ENCODE measurements at places on chromosomes 16 and 17.

DNA sequence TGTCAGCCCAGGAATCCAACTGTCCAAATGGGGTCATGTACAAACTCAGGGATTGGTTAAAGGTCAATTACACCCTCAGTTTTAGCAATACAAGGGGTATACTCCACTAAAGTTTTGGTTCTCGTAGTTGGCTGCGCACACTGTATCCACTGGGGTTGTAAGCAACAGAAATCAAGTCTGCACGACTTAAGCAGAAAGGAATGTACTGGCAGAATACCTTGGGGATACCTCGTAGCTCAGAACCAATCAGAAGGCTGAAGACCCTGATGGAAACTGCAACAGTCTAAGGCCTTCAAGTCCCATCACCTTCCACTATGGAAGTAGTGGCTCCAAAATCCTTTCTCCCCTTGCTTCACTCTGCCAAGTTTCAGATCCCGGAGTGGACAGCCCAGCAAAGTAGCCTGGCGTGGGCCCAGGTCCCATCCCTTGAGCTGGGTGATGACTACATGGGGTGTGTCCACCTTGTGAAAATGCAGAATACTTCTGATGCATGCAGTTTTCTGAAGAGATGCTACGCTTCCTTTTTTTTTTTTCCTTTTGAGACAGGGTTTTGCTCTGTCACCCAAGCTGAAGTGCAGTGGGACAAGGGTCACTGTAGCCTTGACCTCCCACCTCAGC lies 21.1 kb upstream of the RPH3AL start:
- no peak for DNase-seq

DNA sequence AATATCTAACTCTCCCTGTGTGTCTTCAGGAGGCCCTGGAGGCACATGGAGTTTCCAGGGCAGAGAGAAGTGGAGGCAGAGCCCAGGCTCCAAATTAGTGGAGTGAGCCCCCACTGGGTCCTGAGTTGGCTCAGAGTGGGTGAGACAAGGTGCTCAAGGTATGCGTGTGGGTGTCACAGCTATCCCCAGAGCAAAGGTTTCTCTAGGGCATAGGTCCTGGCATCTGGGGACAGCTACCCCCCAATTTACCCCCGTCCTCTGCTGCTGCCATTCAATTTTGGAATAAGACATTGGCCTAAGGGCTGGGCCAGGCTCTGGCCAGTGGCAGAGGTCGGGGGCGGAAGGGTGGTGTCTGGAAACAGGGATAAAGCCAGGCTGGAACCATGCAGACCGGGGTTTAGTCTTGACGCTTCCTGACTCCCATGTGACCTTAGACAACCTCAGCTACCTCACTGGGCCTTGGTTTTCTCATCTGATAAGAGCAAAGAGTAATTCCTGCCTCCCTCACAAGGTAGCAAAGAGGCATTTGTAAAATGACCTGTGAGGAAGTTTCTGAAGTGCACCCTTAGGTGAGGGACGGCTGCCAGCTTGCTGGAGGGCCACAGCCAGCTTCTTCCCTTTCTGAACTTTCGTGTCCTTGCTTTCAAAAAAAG lies 78.2 kb upstream of the TMEM97 start:
- no peak for DNase-seq

DNA sequence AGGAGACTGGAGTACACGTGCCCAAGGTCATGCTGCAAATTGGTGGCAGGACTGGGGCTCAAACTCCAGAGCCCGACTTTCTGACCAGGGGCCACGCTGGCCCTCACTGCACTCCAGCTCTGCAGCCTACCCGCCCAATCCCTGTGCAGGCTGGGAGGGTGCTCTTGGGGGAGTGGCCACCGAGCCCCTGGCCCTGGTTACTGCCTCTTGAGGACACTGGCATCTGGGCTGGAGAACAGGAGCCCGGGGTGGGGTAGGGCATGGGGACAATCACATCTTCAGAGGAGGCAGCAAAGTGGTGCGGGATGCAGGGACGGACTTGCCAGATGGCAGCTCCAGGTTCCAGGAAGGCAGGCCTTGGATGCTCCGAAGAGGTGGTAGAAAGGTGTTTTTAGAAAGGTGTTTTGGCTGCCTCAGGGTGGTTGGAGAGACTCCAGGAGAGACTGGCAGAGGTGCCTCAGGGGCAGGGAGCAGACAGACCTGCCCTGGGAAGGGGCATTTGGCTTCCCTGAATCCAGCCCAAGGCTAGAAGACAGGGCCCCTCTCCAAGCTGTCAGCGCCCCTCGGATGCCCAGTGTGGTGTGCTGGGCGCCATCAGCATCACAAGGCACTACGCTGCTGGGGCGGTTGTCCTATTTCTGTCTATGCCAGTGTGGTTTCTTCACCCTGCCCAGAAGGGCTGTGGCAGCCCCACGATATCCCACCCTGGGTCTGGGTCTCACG lies 220.6 kb downstream of the NTN1 start:
- DNase-seq: no peak

GRCh38 chr16:82761236-82761635 lies 134.5 kb downstream of the CDH13 start:
- no peak for DNase-seq

DNA sequence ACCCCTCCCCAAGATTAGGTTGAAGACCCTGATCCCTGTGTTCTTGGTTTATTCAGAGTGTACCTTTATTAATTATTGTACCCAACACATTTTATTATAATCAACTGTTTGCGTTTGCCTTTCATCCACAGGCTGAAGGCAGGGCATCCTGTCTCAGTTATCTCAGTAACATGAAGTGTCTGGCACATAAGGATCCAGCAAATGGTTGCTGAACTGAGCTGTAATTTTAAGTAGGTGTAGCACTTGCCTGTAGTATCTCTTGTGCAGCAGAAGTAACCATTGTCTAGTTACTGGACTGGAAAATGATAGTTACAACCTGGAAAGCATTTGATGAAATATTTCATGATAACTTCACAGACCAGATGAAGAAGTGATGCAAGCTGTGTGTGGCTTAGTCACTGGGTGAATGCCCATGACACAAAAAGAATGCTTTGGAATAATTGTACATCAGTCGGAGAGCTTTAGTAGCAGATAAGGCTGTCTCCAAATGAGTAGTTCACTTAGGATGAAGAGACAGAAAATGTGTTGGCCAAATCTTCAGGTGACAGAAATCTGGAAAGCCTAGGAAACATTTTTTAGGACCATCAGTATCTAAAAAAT lies 56.6 kb downstream of the ESRP2 start:
- no peak for DNase-seq

DNA sequence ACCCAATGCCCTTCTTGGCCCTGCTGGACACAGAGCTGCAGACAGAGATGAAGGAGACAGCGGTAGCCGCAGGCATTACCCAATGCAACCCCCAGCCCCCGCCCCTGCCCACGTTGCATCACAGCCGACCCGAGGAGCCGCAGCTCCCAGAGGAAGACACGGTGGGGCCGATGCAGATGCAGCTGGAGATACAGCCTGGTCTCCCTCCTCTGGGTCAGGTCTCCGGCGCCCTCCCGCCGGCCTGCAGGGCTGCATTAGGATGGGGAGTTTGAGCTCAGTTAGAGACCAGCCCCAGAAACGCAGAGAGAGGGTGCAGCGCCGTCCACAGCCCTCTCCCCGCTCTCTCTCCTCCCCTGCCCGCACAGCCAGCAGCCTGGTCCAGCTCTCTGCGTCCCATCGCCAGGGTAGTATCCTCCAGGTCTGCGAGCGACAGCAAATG lies 19.4 kb upstream of the UBE2I start:
- no peak for DNase-seq

- DNase-seq: no peak
Measured at GRCh38 chr16:48113001-48113400, 42.8 kb downstream of the ABCC12 start.

GRCh38 chr16:79928142-79928873 lies 327.8 kb upstream of the MAF start:
- no peak for DNase-seq

- no peak for DNase-seq
Measured at GRCh38 chr17:3659541-3660111, 8.8 kb downstream of the TAX1BP3 start.

DNA sequence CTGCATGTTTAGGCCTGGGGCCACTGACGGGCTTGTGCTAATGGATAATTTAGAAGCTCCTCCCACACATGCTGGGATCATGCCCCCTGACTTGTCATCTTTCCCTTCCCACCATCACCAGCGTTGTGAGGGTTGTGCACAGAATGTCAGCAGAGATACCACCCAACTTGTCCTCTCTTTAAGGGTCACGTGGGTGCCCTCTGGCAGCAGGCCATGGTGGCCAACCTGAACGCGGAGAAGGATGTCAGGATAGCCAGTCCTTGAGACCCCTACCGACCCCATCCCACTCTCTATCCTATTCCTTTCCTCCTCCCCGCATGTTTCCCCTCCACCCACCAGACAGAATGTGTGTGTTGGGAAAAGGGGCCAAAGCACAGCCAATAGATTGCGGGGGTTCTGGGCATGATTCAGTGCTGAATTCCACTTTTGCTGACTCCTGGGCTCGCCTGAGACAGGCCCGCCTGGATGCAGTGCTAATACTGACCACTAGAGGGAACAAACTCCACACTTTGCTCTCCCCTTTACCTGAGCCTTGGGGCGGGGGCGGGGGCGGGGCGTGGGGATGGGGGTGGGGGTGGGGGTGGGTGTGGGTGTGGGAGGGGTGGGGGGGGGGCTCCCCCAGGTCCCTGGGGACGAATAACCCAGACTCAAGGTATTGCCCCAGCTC lies at the start of gene GH2:
Gene GH2, minus strand, starts transcription at position 10 of the 667 bp plus-strand sequence. CDS start 143 bp downstream, outside the sequence.
- DNase-seq: peak; percentile 24

GRCh38 chr17:43366891-43367736 lies 31.7 kb upstream of the ARL4D start:
- no peak for DNase-seq

GRCh38 chr17:31444026-31444425 lies 52.6 kb downstream of the RAB11FIP4 start:
- no peak for DNase-seq

DNA sequence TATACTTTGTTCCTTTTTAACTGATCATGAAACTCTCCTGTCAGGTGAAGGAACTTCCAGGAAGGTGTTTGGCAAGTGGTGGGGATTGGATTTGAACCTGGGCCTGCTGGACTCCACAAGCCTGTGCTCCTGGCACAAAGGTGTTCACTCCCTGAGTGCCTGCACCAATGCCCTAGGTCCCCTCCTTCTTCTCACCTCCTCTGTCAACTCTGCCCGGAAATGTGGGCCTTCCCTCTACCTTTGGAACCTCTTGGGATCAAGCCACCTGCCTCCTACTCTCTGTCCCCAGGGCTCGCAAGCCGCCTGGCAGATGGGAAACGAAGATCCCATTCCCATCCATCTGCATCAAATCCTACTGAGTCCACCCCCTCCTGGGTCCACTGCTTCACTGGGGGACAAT lies 40.0 kb downstream of the RTN4RL1 start:
- no peak for DNase-seq

DNA sequence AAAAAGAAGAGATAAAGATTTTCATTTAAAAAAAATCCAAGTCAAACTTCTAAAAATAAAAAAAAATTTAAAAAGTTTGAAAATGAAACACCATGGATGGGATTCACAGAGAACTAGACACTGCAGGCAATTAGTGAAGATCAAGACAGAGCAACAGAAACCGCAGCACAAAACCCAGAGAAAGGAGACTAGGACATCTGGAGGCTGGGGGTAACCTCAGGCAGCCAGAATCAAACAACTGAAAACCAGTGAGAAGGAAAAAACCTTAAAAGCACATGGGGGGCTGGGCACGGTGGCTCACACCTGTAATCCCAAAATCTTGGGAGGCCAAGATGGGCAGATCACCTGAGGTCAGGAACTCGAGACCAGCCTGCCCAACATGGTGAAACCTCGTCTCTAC lies 30.6 kb downstream of the LITAFD start:
- no peak for DNase-seq

GRCh38 chr16:53960954-53961616 lies 257.1 kb downstream of the FTO start:
- DNase-seq: no peak

DNA sequence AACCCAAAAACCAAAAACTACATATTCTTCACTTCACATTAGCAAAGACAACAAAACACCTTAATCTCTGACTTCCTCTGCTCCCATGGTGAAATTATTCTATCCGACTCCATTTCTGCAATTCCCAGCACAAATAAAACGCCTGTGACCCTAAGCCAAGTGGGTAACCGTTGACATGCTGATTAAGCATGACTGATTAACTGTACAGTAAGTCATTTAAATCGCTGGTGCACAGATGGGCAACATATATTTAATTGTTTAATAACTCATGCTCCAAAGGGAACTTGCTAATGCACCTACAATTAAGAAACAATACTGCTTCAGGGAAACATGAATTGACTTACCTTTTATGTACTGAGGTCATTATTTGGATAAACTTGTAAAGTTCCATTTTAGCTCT lies 436.7 kb downstream of the KIF2B start:
- DNase-seq: no peak

DNA sequence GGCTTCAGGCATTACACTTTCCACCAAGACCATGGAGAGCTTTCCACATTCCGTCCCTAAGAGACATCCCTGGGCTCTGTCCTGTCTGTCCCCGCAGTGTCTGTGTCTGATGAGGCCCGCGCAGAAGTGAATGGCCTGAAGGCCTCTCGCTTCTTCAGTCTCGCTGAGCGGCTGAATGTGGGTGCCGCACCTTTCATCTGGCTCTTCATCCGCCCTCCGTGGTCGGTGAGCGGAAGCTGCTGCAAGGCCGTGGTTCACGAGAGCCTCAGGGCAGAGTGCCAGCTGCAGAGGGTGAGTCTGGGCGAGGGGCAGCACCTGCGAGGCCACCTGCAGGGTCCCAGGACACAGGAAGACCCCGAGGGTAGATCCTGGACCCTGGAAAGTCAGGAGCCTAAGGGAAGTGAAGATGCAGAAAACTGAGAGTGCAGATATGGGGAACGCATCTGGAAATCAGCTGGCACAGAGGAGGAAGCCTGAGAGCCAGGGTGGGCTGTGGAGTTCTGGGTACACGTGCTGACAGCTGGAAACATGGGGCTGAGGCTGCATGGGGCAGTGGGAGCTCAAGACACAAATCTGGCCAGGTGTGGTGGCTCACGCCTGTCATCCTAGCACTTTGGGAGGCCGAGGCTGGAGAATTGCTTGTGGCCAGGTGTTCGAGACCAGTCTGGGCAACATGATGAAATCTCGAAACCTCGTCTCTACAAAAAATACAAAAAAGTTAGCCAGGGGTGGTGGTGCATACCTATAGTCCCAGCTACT lies 8.0 kb downstream of the CCNF start:
- DNase-seq: no peak

DNA sequence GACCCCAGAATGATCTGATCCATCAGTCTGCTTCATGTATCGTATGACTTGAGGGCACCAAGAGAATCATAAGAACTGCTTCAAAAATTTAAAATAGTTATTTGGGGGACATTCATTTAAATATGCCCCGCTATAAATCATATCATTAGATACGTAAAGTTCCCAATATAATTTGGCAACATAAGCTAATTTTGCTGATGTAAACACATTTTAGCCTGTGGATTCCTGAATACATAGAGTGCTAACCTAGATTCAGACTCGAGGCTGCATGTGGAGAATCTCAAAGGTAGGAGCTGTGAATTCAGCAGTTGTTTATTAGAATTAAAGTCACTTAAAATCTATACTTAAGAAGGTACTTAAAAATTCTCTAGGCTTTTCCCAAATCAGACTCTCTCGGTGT lies 24.9 kb downstream of the ANKFN1 start:
- no peak for DNase-seq

All from stimulated activated CD8-positive, alpha-beta memory T cell treated with anti-CD3 and anti-CD28 coated beads, Interleukin-4, amount 100 ng/mL, for 24 hours (primary cell).